ENCODE measurements at places on chromosomes 4 and X. TPM values are rescaled to one million over a fixed set of nuclear protein-coding genes. Genes with fewer than 3 reads are reported as not detected.

ADAMTS3 gene
- total RNA-seq: 0.12 TPM

MAB21L2 gene
- 4.4 TPM for total RNA-seq

NOA1 gene
- total RNA-seq: 12.4 TPM

DTHD1 gene
- not detected for total RNA-seq

MTNR1A gene
- not detected for total RNA-seq

SLBP gene
- total RNA-seq: 135 TPM

DNA sequence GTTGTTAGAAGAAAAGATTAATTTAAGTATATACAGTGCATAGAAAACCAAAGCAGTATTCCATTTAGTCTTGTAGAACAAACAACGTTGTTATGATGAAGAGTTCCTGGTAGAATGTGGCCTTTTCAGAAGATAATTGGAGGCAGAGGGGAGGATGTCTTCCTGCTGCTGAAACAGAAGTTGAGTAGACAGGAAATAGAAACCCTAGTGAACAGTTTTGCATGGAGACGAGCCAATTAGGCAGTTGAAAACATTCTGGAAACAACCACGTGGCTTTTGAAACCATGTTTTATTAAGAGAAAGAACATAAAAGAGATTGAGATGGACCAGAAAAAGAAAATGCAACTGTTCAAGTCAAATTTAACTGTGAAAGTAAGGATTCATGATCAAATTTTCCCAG, 325.2 kb downstream of the CAMK2D start:
- DNase-seq: peak; percentile 83

DNA sequence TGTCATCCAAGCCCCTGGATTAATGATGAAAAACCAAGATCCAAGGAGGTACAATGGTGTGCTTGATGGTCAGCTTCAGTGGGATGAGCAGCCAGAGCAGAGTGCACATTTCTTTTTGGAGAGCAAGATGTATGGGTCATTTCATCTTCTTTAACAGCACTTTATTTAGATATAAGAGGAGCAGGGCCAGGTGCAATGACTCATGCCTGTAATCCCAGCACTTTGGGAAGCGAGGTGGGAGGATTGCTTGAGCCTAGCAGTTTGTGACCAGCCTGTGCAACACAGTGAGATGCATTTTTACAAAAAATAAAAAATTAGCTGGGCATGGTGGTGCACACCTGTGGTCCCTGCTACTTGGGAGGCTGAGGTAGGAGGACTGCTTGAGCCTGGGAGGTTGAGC, 45.3 kb upstream of the MAP3K15 start:
- no peak for DNase-seq

- no peak for DNase-seq
Measured at GRCh38 chr4:13977746-13978145, 350.2 kb upstream of the BOD1L1 start.

DNA sequence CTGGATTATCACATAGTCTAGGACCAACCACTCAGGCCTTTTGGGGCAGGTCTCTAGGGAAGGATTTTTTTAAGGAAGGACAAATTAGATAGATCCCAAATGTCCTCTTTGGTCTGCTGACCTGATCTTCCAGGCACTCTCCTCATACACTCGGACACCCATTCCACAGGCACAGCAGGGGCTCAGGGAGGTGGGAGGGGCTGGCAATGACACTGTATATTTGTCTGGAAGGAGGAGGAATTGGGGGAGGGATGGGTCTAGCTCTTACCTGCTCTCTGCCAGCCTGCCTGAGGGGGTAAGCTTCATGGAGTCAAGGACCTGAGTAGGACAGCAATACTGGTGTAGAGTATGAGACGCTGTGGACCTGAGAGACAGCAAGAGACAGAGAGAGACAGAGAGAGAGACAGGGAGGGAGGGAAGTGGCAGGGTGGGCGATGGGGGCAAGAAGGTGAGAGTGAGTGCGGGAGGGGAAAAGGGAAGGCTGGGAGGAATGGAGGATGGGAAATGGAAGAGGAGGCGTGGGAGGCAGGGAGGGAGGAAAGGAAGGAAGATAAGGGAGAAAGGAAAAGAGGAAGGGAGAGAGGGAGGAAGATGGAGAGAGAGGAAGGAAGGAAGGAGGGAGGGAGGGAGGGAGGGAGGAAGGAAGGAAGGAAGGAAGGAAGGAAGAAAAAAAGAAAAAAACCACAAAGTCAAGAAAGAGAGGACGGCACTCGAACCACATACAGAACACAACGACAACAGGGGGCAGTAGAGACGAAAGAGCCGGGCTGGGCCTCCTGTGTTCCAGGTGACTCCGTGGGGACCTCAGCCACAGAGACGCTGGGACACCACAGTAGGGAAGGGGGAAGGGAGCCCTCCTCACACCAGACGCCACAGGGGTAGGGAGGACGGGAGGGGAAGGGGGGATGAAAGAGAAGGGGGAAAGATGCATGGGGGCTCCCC, 1.8 kb downstream of the IQSEC2 start:
- DNase-seq: no peak

GRCh38 chr4:58738375-58738774, 1628.2 kb upstream of the IGFBP7 start:
- DNase-seq: no peak

GRCh38 chr4:139898293-139898692, 232.7 kb downstream of the MGST2 start:
- DNase-seq: no peak

GRCh38 chr4:181261279-181261678, 981.9 kb upstream of the TENM3 start:
- peak; percentile 16 for DNase-seq

GRCh38 chrX:64204701-64205440, 637 bp downstream of the AMER1 start:
- DNase-seq: peak; percentile 52

GRCh38 chr4:120753854-120754253, 168.7 kb downstream of the PRDM5 start:
- no peak for DNase-seq

All from M059J (cell line).